ENCODE measurements at places on chromosomes 1 and 21.

GRCh38 chr1:152879559-152880198 is 1.6 kb downstream of the SMCP start:
- no peak for DNase-seq

DNA sequence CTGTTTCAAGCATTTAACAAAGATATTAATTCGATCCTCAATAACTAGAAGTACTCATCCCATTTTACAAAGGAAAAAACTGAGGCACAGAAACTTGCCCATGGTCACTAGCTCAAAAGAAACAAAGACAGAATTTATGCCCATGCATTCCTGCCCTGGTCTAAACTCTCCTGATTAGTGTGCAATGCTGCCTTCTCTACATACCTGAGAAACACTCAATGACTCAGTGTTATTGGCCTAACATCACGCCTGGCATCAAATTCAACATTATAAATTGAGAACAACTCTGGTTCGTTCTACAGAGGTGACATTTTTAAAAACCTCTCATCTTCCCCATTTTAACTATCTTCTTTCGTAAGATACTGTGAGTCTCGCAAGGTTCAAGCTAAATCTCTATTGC is 5.2 kb downstream of the APP start:
- DNase-seq, result no peak

DNA sequence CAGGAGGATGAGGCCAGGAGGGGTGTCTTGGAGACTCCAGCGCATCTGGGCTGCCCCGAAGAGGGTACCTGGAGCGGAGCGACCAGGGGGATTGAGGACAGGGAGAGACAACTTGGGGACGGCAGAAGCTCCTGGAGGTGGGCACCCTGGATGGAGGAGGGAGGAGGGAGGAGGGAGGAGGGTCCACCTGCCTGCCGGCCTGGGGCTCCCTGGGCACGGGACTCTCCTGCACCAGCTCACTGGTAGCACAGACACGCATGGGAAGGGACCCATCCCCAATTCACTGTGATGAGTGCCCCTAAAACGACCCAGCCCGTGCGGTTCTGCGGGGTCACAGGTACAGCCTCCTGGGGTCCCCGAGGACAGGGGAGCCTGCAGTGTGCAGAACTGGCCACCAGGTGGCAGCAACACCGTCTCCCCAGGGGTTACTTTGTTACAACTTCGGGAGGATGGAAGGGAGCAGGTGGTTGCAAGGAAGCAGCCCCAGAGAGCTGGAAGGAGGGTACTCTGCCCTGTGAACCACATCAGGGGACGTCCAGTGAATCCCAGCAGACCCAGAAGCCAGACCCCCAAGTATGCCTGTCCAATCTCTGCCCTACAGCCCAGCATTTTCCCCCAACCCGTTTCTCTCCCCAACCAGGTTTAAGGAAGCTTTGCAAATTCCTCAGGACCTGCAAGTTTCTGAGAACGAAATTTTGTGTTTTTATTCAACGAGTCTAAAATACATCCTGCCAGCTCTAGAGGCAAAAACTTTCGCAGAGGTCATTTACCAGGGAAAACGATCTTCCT is 482.4 kb downstream of the NPHP4 start:
- peak; percentile 40 for DNase-seq

DNA sequence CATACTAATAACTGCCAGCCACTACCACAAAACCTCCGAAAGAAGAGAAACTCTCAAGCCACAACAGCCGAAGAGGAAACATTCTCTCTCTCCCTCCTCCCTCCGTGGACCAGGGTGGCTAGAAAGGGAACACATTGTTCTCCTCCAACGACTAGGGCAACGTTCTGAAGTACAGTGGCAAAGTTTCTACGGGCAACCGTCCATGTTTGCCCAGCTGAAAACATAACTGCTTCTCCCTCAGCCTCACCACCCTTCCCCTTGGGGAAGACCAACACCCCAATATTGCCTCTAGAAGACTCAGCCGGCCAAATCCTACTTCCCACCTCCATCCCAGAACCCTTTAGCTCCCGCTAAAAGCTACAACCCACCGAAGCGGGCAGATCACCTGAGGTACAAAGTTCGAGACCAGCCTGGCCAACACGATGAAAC is 2.0 kb downstream of the GLUL start:
- no peak for DNase-seq

DNA sequence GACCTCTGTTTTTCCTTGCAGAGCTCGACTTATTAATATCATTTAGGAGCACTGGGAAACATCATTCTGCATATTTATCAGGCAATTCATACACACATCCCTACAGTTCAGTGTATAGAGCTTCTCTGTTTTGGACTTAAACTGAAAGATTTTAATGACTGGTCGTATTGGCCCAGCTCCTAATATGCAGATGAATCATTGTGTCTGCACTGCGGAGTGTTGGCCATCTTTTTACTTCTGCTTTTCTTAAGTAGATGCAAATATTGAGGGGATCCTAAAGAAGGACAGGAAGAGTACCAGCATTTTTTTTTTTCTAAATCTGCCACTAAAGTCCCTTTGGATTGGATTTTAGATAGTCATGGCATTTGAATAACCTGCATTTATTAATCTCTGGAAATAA is 154.8 kb downstream of the BACH1 start:
- no peak for DNase-seq

DNA sequence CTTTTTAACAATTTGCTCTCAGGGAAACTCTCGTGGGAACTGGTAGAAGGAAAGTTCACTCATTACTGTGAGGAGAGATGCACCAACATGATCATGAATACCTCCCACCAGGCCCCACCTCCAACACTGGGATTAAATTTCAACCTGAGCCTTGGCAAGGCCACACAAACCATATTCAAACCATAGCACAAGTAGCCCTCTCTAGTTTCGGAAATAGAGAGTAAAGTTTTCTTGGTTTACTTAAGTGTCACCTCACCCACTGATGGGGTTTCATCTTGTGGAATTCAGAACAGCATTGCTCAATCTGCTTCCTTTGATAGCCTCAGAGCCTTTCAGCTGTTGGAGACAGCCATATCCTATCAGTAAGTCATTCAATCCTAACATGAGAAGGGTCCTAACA is 25.5 kb upstream of the CCSAP start:
- no peak for DNase-seq

GRCh38 chr1:241899210-241899609 is 51.2 kb downstream of the EXO1 start:
- no peak for DNase-seq

GRCh38 chr1:29711582-29712283 is 475.4 kb downstream of the PTPRU start:
- DNase-seq, result peak; percentile 55

GRCh38 chr1:34164771-34165391 is at the start of gene CSMD2:
Gene CSMD2 (minus strand): TSS chr1:34165230. CDS start chr1:34165097, 133 bp downstream.
- DNase-seq, result no peak

DNA sequence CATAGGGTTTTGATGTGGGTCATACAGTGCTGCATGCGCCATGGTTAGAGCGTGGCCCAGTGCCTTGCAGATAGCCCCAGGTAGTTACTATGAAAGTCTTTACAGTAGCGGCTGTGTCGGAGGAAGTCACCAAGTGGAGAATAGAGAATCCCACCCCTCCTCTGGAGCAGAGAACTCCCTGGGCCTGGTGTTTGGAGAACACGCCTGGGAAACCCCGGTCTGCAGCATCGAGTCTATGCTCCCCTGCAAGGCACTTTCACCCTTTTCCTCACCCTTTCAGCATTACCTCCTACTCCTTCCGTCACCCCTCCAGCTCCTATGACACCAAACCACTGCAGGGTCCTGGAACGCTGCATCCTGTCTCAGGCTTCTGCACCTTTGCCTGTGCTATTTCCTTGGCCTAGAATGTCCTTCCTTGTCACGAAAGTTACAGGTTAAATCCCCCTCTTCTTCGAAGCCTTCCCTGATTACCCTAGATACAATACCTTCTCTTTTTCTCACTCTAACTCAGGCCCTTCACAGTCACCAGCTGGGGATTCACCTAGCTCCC is 2.7 kb upstream of the SLC1A7 start:
- DNase-seq, result no peak

DNA sequence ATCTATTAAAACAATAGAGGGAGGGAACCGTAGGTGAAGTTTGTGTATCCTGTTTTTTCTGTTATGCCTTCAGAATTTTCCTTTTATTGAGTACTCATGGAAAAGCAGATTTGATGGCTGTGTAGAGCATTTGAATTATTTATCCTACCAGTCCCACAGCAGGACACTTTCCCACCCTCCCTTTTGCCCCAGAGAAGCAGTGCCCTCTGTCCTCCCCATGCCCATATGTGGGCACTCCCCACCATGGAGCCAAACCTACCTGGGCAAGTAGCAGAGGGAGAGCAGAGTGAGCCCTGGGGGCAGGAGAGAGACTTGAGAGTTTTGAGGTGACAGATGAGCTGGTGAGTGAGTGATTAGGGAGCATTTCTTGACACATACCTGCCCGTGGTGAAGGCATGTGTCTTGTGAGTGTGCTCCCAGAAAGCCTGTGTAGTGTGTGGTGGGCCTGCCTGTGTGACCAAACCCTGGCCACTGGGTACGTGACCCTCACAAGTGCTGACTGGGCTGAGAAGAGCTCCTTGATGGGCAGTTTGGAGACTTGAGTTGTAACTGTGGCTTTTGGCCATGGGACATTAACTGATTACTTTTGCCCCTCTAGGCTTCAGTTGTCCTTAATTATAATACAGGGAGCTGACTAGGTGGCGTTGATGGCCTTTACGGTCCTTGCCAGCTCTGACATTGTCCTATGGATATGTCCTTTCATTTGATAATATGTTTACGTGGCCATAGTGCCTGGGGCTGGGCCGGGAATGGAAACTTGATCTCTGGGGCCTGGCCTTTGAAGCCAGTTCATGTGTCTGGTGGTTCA is 3.6 kb downstream of the PSEN2 start:
- DNase-seq, result no peak

- no peak for DNase-seq
These were observed 6.7 kb downstream of the GON4L start for GRCh38 chr1:155850345-155850744.

DNA sequence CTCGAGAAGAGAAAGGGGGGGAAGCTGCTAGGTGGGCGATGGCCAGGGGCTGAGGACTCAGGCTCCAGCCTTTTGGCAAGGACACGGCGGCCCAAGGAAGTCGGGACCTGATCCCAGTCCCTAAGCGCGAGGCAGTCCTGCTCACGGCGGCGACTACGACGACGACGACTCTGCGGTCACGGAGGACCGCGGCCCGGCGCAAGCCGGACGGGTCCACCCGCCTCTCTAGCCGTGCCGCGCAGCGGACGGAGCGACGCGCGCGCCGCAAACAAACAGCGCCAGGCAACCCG is 401 bp downstream of the WNT9A start:
- DNase-seq, result no peak

DNA sequence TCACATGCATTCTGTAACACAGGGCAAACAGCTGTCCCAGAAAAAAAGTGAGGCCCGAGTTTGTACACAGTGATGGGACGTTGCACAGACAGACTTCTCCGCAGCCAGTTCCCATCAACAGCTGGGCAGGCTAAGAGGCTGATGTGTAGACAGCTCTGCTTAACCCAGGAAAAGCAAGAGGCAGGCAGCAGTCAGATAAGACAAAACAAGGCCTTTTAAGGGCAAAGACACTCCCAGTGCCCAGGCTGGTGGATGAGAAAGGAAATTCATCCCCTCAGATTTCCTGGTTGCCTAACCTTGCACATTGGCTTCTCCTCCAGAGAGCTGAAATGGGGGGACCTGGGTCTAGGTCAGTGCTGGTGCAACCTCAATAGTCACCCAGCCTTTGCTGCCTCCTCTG is 17.2 kb upstream of the PHLDA3 start:
- DNase-seq, result no peak

GRCh38 chr1:186404454-186405051 is 28.9 kb downstream of the ODR4 start:
- no peak for DNase-seq

GRCh38 chr1:31607360-31607759 is 10.1 kb upstream of the HCRTR1 start:
- DNase-seq, result no peak

- DNase-seq, result no peak
These were observed 215.7 kb downstream of the DSCAM start for GRCh38 chr21:40631211-40631610.

- no peak for DNase-seq
These were observed 154.8 kb upstream of the POU3F1 start for GRCh38 chr1:38201431-38201830.

DNA sequence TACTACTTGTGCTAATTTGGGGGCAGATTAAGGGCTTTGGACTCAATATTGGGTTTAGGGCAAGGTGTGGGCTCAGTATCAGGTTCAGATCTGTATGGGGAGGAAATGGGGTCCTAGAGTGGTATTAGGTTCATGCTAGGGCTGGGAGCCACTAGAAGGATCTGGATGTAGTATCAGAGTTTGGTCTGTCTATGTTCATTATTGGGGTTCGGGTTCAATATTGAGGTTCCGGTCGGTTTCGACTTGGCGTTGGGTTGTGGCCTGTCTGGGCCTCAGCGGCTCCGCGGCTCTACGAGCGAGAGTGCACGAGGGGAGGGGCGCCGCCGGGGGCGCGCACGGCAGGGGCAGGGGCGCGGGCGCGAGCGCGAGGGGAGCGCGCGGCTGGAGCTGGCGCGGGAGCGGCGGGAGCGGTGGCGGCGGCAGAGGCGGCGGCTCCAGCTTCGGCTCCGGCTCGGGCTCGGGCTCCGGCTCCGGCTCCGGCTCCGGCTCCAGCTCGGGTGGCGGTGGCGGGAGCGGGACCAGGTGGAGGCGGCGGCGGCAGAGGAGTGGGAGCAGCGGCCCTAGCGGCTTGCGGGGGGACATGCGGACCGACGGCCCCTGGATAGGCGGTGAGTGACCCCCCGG is at the start of gene PTPRF:
TSS of gene PTPRF (plus strand) at position 401 of the 624 bp plus-strand sequence. CDS start 14,193 bp downstream, outside the sequence.
- DNase-seq, result no peak

- no peak for DNase-seq
These were observed 210.6 kb upstream of the HOOK1 start for GRCh38 chr1:59604191-59604590.

DNA sequence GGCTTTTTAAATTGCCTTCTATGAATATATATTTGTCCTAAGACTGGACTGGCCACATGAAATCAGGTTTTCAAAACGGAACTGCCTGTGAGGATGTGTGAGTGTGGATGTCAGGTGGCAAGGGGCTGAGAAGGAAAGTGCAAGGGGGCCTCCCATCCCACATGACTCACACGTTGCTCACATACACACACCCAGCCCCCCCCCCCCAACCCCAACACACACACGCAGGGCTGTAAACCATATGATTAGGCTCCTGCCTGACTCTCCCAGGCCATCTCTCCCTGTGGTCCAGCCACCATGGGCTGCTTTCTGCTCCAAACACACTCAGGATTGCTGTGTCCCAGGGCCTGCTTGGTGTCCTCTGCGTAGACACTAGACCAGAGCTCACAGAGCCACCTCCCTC is 22.4 kb downstream of the DEGS1 start:
- peak; percentile 43 for DNase-seq

- DNase-seq, result no peak
These were observed 46.7 kb downstream of the RGS4 start for GRCh38 chr1:163115887-163116286.

Data from stimulated activated CD8-positive, alpha-beta memory T cell treated with anti-CD3 and anti-CD28 coated beads, Interleukin-15, amount 100 ng/mL, for 48 hours (primary cell).